HL-60 (cell line): ENCODE measurements at places on chromosomes 13 and 19.

GRCh38 chr13:62595976-62596375, 1180.3 kb upstream of the PCDH20 start:
- DNase-seq, result no peak

DNA sequence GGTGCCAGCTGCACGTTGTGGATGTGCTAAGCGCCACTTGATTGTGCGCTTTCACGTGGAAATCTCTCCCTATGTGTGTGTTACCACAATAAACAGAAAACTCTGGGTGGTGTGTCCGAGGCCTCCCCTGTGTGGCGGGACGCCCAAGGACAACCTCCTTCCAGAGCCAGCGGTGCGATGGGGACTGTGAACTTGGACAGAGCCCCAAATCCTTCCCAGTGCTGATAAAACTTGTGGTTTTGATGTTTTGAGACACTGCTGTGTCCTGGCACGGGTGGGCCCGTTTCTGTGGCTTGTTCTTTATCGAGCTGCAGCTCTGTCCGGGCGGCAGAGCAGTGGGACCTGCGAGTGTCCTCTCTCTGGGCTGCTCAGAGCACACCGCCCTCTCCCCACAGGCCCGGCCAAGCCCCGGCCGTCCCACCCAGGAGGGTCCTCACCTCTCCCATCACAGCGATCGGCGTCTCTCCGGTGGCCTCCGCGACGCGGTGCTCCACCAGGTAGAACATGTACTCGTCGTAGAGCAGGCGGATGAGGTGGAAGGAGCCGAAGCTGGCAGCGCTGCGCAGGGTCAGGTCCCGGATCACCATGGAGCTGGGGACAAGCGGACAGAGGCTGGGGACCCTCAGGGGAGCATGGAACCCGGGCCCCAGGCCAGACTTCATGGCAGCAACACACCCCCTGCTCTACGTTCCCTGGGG, 18.8 kb upstream of the RANBP3 start:
- no peak for DNase-seq

GRCh38 chr19:49182848-49183375, 25.3 kb downstream of the TRPM4 start:
- DNase-seq, result no peak

DNA sequence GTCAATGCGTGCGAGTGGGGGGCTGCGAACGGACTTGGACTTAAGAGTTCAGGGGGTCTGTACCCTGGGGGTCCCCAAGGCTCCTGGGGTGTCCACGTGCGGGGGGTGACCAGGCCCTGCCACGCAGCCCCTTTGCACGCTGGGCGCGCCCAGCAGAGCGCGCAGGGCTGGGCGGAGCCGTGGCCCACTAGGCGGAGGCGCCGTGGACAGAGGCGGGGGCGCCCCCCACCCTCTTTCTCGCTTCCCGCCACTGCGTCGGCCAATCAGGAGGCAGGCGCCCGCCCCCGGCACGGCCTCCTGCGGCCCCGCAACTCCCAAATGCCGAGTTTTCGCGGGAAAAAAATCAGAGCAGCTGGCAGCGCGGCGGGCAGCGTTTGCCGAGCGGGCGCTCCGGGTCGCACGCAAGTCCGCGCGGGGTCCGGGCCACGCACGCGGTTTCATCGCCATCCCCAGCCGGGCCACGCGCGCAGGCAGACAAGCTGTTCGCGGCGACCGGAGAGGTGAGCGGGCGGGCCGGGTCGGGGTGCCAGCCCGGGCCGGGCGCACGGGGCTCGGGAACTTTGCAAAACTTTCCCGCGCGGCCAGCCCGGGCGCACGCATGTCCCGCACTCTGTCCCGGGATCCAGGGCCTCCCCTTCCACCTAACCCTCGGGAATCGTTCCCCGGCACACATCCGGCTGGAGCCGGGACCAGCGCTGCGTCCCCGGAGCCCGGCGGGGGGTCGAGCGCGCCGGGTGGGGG, at the start of gene UHRF1:
Gene UHRF1, plus strand, starts transcription at position 346 of the 741 bp plus-strand sequence. CDS start 1,385 bp downstream, outside the sequence.
- DNase-seq, result peak; percentile 77

- no peak for DNase-seq
Measured at GRCh38 chr19:48772503-48772953, 17.2 kb downstream of the FGF21 start.

GRCh38 chr13:86906127-86906874, 764.9 kb upstream of the SLITRK5 start:
- DNase-seq, result no peak

GRCh38 chr13:50990065-50990817, 80.7 kb downstream of the RNASEH2B start:
- no peak for DNase-seq

DNA sequence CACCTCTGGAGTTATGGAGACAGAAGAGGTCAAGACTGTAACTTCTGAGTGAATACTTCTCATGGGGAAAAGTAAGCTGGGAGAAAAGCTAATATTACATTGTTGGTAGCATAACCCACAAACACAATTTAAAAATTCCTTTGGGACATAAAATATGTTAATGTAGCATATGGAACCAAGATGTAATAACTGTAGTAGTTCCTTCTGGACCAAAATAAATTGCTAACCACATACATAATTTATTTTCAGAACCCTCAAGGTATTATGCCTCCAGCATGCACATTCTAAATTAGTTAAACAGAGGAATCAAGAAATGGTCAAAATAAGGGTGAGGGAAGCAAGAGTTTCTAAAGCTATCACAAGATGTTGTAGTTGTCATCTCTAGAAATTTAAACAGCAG, 4.8 kb upstream of the RNF17 start:
- DNase-seq, result no peak

DNA sequence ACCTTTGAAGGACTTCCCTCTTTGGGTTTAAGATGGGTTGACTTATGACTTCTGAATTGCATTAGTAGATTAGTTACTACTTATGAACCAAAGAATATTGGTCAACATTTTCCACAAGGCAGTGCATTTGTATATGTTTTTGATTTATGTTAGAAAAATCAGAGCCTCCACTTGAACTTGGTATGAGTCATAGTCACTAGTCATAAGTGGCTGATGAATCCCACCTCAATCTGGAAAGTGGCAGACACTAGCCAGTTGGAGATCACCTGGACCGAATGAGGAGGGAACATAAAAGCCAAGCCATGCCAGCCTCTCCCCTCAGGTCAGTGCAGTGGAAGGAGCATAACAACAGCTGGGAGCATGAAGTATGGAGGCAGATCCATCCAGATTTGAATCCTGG, 39.3 kb upstream of the SPART start:
- DNase-seq, result no peak

DNA sequence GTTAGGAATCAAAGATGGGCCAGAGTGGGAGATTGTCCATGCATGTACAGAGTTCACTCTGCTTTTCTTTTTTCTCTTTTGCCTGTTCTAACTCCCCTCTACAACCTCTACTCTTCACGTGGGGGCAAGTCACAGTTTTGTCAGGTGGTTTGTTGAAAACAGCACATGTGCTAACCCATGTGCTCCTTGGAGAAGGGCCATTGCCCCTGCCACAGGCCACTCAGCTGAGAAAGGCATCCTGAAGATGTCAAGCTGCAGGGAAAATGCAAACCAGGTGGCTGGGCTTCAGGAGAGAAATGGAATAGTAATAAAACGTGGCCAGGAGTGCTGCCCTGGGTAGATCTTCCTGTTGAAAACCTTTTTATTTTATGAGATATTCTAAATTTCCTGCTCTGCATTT, 35.3 kb upstream of the SLC10A2 start:
- DNase-seq, result no peak

DNA sequence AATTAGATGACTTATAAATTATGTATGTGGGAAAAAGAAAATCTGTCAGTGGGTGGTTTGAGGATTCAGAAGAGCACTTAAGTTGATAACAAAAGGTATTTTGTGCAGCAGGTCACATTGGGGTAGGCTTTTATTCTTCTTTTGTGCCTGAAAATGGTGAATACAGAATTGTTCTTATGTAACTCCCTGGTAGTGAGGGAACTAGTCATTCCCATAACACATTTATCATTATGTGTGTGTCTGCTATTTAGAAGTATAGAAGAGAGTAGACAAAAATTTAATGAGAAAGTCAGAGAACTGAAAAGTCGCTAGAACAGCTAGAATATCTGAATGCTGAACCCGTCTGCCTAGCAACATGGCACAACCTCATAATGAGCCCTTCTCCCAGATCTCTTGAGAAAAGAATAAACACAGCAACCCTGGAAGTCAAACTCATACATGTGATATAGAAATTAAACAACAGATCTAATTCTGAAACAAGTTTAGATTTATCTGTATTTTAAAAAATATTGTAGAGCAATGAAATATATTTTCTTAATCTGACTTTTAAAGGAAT, 111.8 kb upstream of the EDNRB start:
- DNase-seq, result no peak

GRCh38 chr13:25980255-25980654, 71.6 kb downstream of the SHISA2 start:
- no peak for DNase-seq

- no peak for DNase-seq
Measured at GRCh38 chr19:35908010-35908441, at the start of gene TYROBP. Gene TYROBP, minus strand, starts transcription at chr19:35908295. Its CDS starts 67 bp downstream, at chr19:35908228.

DNA sequence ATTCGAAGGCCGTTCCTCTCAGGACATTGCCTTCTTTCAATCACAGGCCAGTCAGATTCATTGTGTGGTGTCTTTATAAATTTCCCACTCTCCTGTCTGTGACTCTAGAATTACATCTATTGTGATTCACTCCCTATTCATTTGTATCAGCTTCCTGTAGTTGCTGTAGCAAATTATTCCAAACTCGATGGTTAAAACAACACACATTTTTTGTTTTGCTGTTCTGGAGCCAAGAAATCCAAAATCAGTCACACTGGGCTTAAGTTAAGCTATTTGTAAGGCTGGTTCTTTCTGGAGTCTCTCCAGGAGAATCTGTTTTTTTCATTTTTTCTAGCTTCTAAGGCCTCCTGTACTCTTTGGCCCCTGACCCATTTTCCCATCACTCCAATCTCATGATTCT, 1487.0 kb upstream of the SLC10A2 start:
- no peak for DNase-seq

DNA sequence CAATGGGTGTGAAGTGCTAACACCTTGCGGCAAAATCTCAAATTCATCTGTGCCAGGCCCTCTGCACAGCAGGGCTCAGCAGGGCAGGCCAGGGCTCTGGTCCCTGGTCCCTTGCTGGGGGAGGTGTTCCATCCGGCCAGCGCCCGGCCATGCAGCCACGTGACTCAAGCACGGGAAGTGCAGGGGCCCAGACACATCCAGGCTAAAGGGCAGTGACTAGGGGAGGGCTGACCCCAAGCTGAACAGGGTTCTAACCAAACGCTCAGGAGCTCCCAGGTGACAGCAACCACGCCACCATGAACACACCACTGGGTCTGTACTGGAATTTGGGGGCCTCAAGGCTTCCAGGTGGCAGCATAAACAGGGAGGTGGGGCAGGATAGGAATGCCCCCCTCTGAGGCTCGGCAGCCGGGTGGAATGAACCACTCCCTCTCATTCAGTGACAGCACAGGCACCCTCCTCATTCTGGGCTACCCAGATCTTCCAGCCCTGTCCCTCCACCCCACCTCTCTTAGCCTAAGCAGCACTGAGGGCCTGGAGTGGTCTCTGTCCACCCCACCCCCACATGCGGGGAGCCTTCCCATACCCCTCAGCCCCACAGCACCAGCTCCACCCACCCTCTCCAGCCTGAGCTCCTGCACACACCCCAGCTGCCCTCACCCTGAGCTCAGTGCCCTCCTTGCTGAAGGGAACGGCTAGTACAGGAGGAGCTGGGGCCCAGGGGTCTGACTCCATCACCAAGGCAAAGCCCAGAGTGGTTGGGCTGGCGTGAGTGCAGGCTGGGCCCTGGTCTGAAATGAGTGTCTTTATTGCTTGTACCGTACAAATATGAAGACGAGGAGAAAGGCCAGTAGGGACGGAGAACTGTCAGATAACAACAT, 5.3 kb upstream of the CCNP start:
- no peak for DNase-seq

- DNase-seq, result no peak
Measured at GRCh38 chr13:46388846-46389245, 1.8 kb upstream of the RUBCNL start.

DNA sequence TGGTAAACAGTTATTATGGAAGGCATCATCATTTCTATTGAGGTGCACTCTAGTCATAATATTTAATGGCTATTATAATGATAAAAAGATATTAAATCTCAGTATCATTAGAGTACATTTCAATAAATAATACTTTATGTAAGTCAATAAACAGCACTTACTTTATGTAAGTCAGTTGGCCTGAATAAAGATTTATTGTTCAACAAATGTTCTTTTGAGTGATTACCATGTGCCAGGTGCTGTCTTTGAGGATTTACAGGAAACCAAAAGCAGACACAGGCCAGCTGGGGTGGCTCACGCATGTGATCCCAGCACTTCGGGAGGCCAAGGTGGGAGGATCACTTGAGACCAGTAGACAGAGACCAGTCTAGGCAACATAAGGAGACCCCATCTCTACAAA, 5.0 kb upstream of the NKG7 start:
- DNase-seq, result no peak

DNA sequence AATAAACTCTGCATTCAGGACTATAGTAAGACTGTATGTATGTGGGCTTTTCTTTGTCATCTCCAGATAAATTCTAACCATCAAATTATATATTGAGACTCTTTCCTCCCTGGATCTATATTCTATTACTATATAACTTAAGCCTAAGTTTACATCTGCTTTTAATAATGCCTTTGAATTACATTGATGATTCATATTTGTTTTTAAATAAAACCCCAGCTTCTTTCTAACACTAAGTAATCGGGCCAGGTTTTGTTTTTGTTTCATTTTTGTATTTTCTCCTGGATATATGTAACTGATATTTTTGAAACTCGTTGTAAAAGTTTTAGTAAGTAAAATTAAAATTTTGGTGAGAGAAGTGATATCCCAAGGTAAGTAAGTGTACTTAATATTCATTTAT, 1599.1 kb downstream of the PCDH9 start:
- DNase-seq, result no peak

DNA sequence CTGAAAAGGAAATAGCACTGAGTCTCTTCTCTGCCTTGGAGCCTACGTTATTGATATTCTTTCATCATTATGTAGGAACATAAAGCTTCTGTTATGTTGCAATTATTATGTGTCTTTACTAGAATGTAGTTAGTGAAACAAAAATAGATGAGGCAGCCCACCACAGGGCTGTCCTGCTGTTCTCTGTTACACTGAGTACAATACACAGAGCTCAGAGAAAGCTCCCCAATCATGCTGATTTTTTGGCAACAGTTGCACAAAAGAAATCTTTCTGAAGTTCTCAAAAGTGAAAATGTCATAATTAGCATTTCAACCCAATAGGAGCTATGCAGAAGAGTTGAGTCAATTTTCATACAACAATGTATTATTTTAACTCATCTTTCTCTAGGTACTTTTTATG, 119.5 kb downstream of the EFNB2 start:
- DNase-seq, result no peak

- no peak for DNase-seq
Measured at GRCh38 chr19:38288123-38288855, 15.8 kb upstream of the C19orf33 start.

- DNase-seq, result no peak
Measured at GRCh38 chr13:77056382-77056781, 29.4 kb upstream of the FBXL3 start.
